ENCODE measurements at places on chromosomes 5 and 9. TPM values are rescaled to one million over a fixed set of nuclear protein-coding genes. Genes with fewer than 3 reads are reported as not detected.

Gene NR6A1
- total RNA-seq = 0.51 TPM

Gene GFI1B
- not detected for total RNA-seq

Gene UBE2QL1
- total RNA-seq = not detected

Gene NR2F1
- 71.4 TPM for total RNA-seq

Gene EXD3
- total RNA-seq = 22.3 TPM

Gene PCDHA9
- under 0.01 TPM for total RNA-seq

Gene SPATA9
- total RNA-seq = not detected

Gene GMCL2
- total RNA-seq = not detected

Gene GARIN3
- total RNA-seq = not detected

Gene SPACA9
- 1.6 TPM for total RNA-seq

Gene C9orf85
- total RNA-seq = 5.5 TPM

Gene BTNL9
- not detected for total RNA-seq

Gene PRRT1B
- total RNA-seq = not detected

Gene C5orf52
- not detected for total RNA-seq

Gene SOX30
- total RNA-seq = 0.33 TPM
